ENCODE measurements at places on chromosomes 1 and 21.

DNA sequence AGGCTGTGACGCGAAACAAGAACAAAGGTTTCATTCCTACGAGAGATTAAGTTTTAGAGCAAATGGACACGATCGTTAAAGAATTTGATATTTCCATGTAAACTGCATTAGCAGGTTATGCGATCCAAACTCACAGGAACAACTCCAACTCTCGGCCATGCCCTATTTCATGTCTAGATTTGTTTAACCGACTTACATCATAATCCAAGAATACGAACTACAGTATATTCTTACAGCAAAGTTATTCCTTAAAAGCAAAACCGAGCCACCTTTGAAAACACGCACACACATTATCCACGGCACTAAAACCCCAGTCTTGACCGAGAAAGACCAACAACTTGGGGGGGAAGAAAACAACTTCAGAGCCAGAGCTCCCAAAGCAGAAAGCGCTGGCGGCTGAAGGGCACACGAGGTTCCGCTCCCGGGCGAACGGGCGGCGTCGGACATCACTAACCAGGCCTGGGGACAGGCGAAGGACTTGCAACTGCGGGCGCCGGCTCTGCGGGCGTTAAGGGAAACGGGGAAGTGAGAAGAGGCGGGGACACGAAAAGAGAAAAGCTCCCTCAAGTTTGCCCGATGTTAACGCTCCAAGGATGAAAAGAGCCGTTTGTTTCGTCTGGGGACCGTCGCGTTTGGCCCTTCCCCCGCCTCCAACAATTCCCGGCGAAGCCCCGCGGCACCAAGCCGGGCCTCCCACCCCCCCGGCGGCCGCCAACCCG is 690 bp downstream of the B3GALNT2 start:
- peak; percentile 4 for DNase-seq

DNA sequence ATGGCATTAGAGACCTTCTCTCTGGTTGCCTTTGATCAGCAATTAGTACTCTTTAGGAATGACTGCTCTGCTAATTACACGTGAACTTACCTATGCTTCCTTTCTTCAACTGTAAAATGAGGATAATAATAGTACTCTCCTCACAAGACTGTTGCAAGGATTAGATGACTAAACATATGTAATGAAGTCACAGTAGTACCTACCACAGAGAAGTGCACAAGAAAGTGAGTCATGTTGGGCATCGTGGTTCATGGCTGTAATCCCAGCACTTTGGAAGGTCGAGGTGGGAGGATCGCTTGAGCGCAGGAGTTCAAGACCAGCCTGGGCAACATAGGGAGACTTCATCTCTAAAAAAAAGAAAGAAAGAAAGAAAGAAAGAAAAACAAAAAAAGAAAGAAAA is 68.1 kb upstream of the AK4 start:
- DNase-seq = no peak

GRCh38 chr1:42551180-42551579 is 88.1 kb downstream of the CCDC30 start:
- DNase-seq = no peak

- no peak for DNase-seq
Observed at GRCh38 chr1:214537219-214537618, 14.2 kb downstream of the PTPN14 start.

DNA sequence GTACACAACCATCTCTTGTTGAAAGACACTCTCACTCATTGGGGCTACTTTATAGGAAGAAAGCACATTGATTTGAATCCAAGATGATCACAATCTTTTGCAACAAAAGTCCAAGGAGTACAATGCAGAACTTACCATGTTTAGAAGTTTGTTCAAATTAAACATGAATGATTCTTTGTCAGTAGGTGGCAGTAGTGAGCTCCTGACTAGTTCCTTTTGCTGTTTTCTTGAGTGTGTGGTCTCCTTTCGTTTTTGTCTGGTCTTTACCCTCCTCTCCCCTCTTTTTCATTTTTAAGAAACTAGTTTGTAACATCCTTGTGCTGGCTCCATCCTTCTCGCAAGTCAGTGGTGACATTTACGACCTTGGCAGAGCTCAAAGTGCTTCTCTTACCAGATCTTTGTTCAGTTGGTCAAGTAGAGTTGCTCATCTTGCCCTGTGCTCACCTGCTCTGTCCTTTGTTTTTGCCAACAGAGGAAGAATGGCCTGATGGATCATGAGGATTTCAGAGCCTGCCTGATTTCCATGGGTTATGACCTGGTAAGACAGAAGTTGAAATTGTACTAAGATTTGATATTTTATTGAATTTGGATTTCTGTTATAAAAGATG is 35.7 kb upstream of the MTR start:
- no peak for DNase-seq

DNA sequence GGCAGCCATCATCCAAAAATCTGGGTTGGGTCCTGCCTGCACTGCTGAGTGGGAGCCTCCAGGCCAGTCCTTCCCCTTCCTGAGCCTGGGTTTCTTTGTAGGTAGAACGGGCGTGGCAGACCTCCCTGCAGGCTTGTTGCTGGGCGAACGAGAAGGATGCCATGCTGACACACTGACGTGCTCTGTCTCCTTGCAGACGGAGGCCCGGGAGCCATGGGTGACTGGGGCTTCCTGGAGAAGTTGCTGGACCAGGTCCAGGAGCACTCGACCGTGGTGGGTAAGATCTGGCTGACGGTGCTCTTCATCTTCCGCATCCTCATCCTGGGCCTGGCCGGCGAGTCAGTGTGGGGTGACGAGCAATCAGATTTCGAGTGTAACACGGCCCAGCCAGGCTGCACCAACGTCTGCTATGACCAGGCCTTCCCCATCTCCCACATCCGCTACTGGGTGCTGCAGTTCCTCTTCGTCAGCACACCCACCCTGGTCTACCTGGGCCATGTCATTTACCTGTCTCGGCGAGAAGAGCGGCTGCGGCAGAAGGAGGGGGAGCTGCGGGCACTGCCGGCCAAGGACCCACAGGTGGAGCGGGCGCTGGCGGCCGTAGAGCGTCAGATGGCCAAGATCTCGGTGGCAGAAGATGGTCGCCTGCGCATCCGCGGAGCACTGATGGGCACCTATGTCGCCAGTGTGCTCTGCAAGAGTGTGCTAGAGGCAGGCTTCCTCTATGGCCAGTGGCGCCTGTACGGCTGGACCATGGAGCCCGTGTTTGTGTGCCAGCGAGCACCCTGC is 1.4 kb downstream of the GJA4 start:
- no peak for DNase-seq

- DNase-seq = no peak
Observed at GRCh38 chr1:7623842-7624241, 147.3 kb upstream of the VAMP3 start.

- DNase-seq = no peak
Observed at GRCh38 chr1:17731460-17731859, 23.7 kb upstream of the ACTL8 start.

DNA sequence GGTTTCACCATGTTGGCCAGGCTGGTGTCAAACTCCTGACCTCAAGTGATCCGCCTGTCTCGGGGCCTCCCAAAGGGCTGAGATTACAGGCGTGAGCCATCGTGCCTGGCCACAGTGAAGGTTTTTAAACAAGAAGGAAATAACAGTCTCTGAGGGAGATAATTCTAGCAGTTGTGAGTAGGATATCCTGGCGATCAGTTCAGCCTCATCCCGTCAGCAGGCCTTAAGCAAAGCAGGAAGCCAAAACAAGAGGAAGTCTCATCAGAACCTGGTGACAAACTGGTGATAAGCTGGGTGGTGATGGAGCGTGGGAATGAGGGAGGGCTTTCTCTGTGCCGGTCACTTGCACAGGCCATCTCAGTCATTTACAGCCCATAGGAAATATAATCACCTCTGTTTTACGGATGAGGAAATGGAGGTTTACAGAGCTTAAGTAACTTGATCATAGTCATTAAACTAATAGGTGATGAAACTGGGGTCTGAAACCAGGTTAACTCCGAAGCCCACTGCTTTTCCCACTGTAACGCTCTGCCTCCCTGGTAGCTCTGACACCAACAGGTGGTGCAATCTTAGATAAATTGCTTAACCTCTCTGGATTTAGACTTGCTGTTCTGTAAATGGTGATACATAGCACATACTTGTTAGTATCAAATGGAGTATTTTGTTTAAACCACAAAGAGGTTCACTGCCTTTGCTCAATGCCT is 40.8 kb upstream of the A3GALT2 start:
- no peak for DNase-seq

- DNase-seq = no peak
Observed at GRCh38 chr1:54008876-54009275, 9.1 kb downstream of the LDLRAD1 start.

GRCh38 chr1:154220970-154221277 is 169 bp downstream of the UBAP2L start:
- no peak for DNase-seq

DNA sequence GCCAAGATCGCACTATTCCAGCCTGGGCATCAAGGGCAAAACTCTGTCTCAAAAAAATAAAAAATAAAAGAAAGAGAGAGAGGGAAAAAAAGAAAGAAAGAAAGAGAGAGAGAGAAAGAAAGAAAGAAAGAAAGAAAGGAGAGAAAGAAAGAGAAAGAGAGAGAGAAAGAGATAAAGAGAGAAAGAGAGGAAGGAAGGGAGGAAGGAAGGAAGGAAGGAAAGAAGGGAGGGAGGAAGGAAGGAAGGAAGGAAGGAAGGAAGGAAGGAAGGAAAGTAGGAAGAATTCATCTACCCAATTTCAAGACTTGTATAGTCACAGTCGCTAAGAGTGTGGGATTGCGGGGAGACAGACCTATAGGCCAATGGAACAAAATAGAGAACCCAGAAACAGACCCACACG is 290.6 kb downstream of the NPHP4 start:
- no peak for DNase-seq

DNA sequence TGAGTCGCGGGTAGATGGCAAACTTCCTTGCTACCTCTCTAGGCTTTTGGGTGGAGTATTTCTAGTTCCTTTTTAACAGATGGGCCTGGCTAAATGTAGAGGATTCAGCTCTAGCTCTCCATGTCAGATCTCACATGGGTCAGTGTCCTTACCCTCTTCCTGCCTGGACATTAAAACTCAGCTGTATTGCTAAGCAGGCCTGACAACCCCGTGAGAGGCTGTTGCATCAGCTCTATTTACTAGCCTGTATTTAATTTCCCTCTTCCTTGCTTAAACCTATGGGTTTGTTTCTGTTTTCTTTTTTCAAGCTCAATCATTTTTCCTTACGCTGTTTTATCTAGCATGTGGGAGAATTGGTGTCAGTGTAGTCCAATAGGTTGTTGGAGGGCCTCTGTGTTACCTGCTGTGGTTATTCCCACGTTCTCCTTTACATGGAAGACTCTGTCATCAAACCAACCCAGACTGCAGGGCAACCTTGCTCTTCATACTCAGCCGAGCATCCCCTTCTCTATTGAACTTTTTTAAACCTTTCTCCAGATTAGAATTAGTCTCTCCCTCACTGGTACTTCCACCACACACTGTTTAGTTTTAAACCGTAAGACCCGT is 79.5 kb upstream of the BACH1 start:
- no peak for DNase-seq

- no peak for DNase-seq
Observed at GRCh38 chr1:53350853-53351767, 23.2 kb upstream of the LRP8 start.

- DNase-seq = no peak
Observed at GRCh38 chr1:84152649-84153056, 8.6 kb downstream of the PRKACB start.

- DNase-seq = no peak
Observed at GRCh38 chr1:228393268-228393701, 13.3 kb downstream of the TRIM11 start.

- no peak for DNase-seq
Observed at GRCh38 chr21:37159053-37159776, 86.2 kb downstream of the TTC3 start.

GRCh38 chr1:201036188-201036842 is 12.8 kb upstream of the KIF21B start:
- DNase-seq = no peak

DNA sequence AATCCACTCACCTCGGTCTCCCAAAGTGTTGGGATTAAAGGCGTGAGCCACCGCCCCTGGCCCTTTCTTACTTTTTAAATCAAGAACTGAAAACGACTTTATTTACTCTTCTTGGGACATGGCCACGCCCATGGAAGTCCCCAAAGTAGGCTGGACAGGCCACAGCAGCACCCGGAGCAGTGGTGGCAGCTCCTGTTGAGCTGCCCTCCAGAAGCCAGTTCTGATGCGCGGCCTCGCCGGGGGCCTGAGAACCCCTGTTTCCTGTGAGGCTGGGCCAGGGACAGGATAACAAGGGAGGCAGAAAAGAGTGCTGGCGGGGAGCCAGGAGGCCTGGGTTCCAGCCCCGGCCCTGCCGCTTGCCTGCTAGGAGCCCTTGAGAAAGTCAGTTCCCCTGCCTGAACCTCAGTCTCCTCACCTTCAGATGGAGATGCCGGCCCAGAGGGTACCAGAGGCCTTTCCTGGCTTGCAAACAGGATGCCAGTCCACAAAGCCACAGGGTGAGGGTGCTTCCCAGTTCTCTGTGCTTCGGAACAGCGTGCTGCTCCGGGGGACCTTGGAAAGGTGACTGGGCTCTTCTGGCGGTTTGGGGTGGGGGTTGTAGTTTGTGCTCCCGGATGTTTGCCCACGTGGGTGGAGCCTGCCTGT is 59.4 kb downstream of the RUNX3 start:
- no peak for DNase-seq

GRCh38 chr1:156804572-156805243 is 11.9 kb downstream of the SH2D2A start:
- no peak for DNase-seq

- DNase-seq = no peak
Observed at GRCh38 chr1:165577707-165578106, 33.9 kb downstream of the LRRC52 start.

DNA sequence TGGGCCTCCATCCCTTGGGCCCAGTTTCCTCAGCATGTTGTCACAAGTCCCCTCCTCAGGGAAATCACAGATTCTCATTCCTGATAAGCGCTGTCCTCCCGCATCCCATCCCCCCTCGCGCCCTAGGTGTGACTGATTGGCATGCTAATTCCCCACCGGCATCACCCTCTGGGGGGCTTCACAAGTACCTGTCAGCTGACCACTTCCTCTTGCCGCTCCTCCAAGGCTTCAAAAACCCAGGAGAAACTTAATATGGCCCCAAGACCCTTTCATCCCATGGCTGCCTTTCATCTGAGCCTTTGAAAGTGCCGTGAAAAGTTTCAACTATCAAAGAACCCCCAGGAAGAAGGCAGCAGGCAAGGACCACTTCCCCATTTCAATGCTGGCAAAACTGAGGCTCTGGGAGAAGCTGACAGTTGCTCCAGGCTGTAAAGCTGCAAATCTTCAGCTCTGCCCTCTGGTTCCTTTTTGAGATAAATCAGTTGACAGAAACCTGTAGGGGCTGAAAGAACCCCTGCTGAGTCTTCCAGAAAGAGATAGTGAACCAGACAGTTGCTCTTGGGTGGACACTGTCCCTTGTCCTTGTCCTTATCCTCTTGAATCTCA is 12.8 kb upstream of the MIXL1 start:
- no peak for DNase-seq

- no peak for DNase-seq
Observed at GRCh38 chr1:207030522-207031009, 2.0 kb downstream of the C1orf116 start.

- no peak for DNase-seq
Observed at GRCh38 chr1:247360116-247360898, 28.6 kb upstream of the ZNF496 start.

DNA sequence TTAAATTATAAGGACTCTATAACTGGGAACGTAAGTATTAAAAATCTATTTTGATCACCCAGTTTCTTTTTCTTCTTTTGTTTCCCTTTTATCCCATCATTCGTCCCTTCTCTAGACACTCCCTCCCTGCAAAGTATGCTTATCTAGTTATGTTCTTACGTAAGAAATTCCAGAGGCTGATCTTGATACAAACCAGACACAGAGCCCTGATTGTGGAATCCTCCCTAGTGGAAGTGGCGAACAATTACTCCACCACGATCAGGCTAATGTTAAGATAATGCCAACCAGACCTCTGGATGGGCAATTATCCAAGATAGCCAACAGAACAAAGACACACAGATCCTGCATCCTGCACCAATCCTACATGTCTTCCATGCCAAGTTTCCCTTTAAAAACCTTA is 1557.4 kb downstream of the PLA2G4A start:
- DNase-seq = no peak
